Endodermal cell (in vitro differentiated cells): ENCODE measurements at places on chromosomes 3 and 15.

DNA sequence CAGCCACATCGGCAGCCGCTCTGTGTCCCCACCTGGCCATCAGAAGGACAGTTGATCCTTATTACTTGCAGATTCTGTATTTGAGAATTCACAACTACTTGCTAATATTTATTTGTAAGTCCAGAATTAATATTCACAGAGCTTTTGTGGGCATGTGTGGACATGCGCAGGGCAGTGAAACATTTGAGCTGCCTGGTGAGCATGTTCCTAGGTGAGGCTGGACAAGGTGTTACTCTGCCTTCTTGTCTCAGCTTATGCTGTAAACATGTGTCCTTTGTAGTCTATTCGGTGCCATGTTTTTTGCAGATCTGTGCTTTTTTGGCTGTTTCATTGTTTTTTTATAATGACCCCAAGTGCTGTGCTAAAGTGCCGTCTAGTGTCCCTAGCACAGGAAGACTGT, 15.6 kb downstream of the FAH start:
- no peak for DNase-seq

GRCh38 chr3:104070906-104071305, 1295.8 kb upstream of the ALCAM start:
- no peak for DNase-seq

DNA sequence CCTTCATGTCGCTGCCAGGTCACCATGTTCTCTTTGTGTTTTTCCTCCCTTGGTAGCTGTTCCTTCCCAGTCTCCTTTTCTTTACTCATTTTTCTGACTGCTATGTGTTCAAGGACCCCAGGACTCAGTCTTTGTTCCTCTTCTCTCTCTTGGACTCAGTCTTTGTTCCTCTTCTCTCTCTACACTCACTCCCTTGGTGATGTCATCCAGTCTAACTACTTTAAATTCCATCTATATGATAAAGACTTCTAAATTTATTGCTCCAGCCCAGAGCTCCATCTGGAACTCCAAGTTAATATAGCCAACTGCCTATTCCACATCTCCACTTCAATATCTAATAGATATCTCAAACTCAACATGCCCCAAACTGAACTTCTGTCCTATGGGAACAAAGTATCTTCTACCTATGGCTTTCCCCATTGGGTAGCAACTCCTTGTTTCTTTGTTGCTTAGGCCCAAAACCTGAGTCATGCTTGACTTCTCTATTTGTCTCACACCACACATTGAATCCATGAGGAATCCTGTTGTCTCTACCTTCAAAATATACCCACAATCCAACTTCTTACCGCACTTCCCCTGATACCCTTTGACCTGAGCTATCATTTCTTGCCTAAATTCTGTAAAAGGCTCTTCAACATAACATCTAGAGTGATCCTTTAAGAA, 4.9 kb upstream of the DYNC1LI1 start:
- DNase-seq: no peak

DNA sequence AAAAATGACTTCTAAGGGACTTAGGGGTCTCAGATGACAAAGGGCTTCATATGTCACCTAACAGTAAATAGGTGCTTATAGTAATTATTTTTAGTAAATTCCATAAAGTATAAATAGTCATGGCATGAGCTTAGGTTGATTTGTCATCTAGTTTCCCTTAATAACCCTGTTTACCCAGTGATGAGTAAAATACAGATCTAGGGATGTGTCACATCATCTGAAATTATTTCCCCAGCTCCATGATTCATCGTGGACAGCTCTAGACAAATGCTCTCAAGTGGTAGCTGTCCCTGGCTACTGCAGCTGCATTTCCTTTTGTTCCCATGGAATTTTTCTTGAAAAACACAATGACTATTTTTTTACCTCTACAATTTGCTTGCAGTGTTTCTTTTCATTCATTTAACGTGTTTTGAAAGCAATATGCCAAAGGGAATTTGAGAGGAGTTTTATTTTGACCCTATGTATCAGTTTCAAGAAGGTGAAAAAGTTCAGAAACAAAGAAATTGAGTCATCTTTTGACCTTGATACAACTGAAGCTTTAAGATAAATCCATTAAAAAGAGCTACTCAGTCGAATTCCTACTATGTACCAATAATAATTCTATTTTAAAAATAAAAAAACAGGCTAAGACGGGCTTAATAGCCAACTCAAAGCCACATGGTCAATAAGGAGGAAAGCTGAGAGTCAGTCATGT, 241.6 kb downstream of the KCNMB2 start:
- DNase-seq: no peak

DNA sequence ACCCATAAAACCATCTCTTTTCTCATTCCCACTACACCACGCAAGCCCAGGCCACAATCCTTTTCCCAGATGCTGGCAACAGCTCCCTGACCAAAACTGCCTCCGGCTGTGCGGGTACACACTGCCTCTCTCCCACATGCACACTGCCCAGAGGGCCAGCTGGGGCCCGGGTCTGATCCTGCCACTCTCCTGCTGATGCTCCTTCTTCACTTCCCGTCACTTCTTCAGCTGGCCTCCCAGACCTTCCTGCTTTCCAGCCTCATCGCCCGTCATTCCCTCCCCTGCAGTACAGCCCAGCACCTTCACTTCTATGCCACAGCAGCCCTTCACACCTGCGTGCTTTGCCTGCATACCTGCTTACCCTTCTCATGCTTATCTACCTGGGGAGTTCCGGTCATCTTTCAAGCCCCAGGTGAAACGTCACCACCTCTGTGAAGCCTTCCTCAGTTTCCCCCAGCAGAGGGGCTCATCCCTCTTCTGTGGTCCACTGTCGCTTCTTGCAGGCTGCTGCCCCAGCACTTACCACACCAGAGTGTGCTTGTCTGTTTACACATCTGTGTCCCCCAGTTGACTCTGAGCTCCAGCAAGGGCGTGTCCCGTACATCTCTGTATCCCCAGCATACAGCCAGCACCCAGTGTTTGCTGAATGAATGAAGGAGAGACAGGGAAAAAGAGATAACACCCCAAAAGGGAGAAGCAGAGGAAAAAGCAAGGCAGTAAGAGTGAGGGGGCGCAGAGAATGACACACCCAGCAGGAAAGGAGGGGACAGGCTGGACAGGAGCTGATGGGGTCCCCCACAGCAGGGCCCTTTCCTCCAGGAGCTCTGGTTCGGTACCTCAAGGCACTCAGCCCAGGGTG, 22.2 kb downstream of the GRAMD2A start:
- peak; percentile 43 for DNase-seq

DNA sequence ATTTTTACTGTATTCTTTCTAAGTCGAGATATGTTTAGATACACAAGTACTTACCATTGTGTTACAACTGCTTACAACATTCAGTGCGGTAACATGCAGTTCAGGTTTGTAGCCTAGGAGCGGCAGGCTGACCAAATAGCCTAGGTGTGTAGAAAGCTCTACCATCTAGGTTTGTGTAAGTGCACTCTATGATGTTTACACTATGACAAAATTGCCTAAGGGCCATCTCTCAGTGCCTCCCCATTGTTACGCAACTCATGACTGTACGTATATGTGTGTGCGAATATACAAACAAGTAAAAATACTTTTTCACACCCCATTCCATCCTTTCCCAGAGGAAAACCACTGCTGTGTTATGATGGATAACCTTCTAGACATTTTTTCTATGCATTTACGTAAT, 44.3 kb downstream of the PXYLP1 start:
- no peak for DNase-seq

- DNase-seq: peak; percentile 50
These were observed 23.1 kb upstream of the USP3 start for GRCh38 chr15:63481105-63481810.

- peak; percentile 56 for DNase-seq
These were observed 27.7 kb downstream of the ACKR4 start for GRCh38 chr3:132624790-132625189.

- DNase-seq: no peak
These were observed 7.6 kb downstream of the NUSAP1 start for GRCh38 chr15:41340189-41340695.

- peak; percentile 70 for DNase-seq
These were observed 99.6 kb downstream of the TMCC1 start for GRCh38 chr3:129793942-129794310.

GRCh38 chr3:29949940-29950616, 656.3 kb upstream of the TGFBR2 start:
- no peak for DNase-seq

DNA sequence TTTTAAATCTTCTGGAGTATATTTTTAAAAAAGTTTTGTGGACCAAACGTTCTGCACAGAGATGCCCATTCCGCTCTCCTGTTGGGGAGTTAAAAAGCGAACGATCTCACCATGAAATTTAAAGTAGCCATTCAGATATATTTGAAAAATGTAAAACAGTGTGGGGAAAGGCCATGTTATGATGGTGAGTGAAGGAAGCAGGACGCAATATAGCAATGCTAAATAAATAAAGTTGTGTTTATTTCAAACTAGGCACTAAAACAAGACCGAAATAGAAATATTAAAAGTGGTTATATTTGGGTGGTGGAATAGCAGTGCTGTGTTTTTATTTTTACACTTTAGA, 327 bp upstream of the CCDC13 start:
- DNase-seq: no peak

DNA sequence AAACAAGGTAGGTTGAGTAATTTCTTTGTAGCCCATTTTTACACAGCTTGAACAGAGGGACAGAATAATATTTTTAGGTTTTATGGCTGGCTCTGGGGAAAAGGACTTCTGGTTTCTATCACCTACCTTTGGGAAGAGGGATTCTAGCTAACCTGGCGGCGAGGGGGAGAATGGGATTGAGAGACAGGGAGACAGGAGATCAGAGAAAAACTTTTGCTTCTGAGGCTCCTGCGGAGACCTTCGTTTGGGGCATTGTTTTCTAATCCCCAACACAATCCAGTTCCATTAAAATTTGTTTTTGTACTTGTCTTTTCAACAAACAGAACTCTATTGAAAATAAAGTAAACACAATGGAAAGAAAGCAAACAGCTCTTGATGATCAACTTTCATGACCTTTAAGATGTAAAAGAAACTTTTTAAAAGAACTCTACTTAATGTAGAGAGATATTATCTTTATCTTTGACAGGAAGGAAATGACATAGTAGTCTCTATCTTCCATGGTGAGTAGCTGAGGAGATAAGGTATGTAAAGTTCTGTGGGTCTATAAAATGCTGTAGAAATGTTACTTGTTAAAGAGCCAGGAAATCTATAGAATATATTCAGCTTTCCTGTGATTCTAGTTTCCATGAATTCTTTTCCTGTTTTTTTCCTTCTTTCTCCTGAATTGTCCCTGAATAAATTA, 37.0 kb upstream of the P2RY1 start:
- DNase-seq: peak; percentile 54

GRCh38 chr15:93366387-93367100, 277.5 kb upstream of the RGMA start:
- peak; percentile 58 for DNase-seq

DNA sequence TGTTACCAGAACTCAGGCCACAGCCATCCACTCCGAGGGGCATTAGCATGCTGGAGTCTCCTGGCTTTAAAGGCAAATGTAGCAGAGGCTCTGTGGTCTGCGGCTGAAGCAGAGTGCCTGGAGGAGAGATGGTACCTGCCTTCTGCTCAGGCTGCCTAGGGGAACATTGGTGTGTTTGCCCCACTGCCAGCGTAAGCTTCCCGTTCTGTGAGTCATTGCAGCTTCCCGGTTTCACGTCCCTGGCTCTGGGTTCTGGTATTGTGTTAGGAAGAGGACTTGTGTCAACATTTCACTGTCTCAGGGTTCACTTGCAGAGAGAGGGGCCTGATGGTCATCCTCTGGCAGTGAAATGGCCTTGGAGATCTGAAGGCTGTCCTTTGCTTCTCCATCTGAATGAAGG, 1.8 kb downstream of the GASK1A start:
- DNase-seq: no peak

DNA sequence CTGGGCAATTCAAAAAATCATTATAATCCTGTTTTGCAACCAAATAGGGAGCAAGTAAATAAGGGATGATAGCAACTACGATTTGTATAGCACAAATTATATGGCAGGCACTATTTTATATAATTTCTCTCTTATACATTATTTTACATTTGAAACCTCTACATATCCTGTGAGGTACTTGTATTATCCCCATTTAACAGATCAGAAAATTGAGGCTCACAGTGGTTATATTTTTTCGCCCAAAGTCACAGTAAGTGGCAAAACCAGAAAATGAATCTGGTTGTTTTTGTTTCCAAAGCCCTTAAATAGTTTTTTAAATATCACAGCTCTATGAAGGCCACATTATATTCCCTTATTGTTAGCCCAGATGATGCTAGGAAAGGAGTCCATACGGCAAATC, 74.3 kb downstream of the MLH1 start:
- DNase-seq: no peak

DNA sequence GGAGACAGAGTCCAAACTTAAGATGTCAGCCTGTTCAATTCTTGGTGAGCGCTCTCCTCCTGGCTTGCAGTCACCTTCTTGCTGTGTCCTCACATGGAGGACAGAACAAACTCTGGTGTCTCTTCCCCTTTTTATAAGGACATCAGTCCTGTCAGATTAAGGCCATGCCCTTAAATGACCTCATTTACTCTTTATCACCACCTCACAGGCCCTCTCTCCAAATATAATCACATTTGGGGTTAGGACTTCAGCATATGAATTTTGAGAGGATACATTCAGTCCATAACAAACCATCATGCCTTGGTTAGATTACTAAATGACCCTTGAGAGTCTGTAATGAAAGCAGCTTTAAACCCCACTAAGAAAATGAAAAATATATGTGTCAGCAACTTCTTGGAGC, 175.2 kb downstream of the TAFA4 start:
- no peak for DNase-seq

- no peak for DNase-seq
These were observed 14.6 kb downstream of the PLSCR5 start for GRCh38 chr3:146590521-146590920.

- DNase-seq: no peak
These were observed 7.8 kb upstream of the C3orf52 start for GRCh38 chr3:112078125-112079083.

DNA sequence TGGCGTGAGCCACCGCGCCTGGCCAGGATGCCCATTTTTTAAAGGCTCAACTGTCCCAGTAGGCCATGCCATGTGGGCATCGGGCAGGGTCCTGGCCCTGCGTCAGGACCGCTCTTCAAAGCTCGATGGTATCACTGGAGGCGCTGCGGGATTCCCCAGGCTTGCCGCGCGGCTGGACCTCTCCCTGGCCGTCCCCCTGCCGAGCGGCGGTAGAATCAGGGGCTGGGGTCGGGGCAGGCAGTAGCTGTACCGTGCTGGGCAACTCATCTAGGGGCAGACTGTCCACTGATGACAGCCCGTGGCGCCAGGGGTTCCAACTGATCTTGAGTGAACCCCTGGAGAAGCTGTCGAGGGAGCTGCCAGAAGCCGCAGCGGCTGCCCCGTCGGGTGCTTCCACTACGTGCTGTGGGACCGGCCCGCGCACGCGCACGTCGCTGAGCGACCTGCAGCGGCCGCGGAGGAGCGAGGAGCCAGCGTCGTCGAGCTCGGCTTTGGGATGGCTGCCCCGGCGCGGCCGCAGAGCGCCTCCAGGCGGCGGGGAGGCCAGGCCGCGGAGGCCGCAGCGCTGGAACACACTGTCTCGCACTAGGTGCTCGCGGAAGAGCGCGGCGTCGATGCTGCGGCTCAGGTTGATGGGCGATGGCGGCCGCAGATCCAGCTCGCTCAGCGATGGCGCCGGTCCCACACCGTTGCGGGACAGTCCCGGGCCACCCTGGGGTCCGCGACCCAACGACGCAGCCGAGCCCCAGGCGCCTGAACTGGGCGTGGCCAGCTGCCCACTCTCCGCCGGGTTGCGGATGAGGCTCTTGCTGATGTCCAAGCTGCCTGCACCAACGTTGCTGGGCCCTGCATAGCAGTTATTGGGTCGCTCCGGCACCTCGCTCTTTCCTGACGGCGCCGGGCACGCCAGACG, 5.8 kb downstream of the PRRT3 start:
- DNase-seq: peak; percentile 95
